Endothelial cell (in vitro differentiated cells): ENCODE measurements at places on chromosomes 3 and 15. TPM values are rescaled to one million over a fixed set of nuclear protein-coding genes. Genes with fewer than 3 reads are reported as not detected.

DNA sequence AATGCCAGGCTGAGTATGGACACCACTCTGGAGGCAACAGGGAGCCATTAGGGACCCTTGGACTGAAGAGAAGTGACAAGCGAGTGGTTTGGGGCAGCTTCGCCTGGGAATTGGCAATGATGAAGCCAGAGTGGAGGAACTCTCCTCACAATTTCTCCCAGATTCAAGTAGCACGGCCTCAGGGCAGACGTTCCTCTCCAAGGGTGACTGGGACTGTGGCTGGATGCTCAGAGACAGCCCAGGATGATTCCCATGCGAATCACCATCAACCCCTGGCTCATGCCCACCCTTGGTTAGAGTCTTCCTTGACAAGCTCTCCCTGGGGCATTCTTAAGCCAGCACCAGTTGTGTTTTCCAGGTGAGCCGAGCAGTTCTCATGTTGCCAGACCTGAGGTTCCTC lies 16.3 kb upstream of the DOCK3 start:
- DNase-seq: no peak

- no peak for DNase-seq
Observed at GRCh38 chr15:57026016-57026592, 107.7 kb downstream of the TCF12 start.

GRCh38 chr3:178300441-178300959 lies 235.7 kb upstream of the KCNMB2 start:
- DNase-seq: no peak

GRCh38 chr3:71465371-71466036 lies 118.0 kb downstream of the FOXP1 start:
- no peak for DNase-seq

GRCh38 chr3:4752201-4753072 lies 226.8 kb upstream of the BHLHE40 start:
- DNase-seq: no peak

DNA sequence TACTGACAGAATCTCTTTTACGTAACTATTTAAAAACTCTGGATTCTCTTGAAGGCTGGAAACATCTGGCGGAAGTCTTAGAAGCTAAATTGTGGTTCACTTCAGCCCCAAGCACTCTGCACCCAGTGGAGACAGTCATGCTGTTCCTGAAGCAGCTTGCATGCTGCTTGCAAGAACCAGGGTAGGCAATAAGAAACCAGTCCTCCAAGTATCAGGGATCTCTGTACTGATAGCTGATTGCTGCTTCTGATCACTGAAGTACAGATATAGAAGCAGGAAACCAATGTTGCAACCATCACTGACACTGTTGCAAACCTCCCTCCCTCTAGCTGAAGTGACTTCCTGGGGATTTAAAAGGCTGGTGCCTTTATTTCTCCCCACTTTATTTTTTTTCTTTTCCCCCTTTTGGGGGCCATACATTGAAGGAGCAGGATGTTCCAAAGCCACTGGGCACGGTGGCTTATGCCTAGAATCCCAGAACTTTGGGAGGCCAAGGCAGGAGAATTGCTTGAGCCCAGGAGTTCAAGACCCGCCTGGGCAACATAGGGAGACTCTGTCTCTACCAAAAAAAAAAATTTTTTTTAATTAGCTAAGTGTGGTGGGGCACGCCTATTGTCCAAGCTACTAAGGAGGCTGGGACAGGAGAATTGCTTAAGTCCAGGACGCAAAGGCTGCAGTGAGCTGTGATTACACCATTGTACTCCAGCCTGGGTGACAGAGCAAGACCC lies 15.3 kb downstream of the SPCS1 start:
- DNase-seq: no peak

DNA sequence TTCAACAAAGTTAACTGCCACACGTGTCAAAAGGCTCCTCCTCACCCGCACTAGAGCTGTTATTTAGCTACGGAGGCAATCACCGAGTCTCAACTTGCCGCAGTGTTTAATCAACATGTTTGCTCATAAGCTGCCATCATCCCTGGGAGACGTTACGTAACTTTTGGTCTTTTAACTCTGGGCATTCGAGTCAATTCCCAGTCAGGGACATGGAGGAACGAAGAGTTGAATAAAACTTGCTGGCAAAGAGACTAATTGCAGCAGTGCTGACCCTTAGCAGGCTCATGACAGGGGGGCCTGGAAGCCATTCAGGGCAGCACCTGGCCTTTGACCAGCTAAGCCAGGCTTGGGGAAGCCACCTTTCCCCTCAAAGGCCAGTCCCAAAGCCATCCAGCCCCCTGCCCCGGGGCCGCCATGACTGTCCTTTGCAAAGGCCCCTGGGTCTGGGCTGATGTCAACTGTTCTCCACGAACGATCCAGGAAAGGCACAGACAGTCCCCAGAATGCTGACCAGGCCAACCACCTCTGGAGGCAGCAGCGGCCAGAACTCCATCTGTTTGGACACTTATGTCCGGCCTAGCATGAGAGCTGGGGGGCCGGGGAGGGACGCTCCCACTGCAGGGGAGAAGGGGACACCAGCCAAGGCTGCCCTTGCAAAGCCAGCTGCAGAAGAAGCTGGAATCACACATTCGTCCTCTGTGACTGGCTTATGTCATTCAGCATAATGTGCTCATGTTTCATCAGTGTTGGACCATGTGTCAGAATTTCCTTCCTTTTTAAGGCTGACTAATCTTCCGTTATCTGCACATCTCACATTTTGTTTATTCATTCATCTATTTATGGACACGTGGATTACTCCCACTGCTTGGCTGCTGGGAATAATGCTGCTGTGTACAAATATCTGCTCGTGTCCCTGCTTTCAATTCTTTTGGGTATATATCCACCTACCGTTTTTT lies 43.7 kb downstream of the PCSK6 start:
- DNase-seq: no peak

GRCh38 chr3:130537673-130538304 lies 20.8 kb downstream of the COL6A6 start:
- no peak for DNase-seq

DNA sequence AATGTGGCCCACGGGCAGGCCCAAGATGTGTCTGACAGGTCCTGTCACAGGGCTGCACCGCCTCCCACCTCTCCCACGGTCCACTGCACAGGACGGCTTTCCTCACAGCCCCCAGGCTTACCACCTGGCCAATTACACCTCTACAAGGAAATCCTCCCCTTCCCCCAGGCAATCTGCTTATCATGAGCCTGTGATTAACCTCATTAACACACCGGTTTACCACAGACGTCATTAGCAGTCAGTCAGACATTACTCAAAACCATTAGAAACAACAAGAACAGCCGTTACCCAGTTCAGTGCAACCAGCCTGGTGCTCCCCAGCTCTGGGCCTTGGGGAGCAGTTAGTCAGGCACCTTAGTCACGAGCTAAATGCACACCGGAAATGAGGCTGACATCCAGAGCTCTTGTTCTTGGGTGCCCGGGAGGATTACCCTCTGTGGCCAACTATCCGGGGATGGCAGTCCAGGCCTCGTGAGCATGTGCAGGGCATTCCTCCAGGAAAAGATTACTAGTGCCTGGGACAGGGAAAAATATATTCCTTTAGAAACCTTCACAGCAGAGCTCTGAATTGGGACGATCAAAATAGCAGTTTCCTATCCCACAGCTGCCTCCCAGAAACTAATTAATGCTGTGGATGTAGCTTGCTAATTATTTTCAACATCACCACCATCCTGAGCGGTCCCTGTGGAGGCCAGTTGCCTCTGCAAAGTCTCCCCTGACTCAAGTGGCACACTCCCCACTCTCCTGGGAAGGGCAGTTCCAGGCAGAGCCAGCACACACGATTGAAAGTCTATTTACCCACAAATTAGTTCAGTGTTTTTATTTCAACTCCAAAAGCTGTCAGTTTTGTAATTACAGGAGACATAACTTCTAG lies 117.4 kb upstream of the ZBED2 start:
- DNase-seq: no peak

- no peak for DNase-seq
Observed at GRCh38 chr15:77015646-77016320, 20.9 kb downstream of the PSTPIP1 start.

- no peak for DNase-seq
Observed at GRCh38 chr3:36911990-36912804, 32.7 kb downstream of the TRANK1 start.

- DNase-seq: no peak
Observed at GRCh38 chr15:44729408-44730127, 6.8 kb upstream of the TRIM69 start.

The MAP2K5 gene
- total RNA-seq: 22.2 TPM

The FRMD4B gene
- total RNA-seq: 102 TPM

The NTRK3 gene
- total RNA-seq: 6.4 TPM

The HES1 gene
- total RNA-seq: 40.3 TPM
